HFFc6 (cell line): ENCODE measurements at places on chromosomes 2 and 18. TPM values are rescaled to one million over a fixed set of nuclear protein-coding genes. Genes with fewer than 3 reads are reported as not detected.

SP110 gene
- total RNA-seq, result 10.5 to 13.6 TPM (median 11.3 TPM) in 3 replicates

SLC9A4 gene
- total RNA-seq, result not detected in 3 replicates

ILKAP gene
- total RNA-seq, result 27.0 to 31.9 TPM (median 28.4 TPM) in 3 replicates

KCNIP3 gene
- total RNA-seq, result 0.73 to 3.1 TPM (median 1.9 TPM) in 3 replicates

MC4R gene
- not detected in 3 replicates for total RNA-seq

EIF2AK2 gene
- 42.7 to 47.4 TPM (median 43.2 TPM) in 3 replicates for total RNA-seq

OTX1 gene
- total RNA-seq, result 0.24 to 0.41 TPM (median 0.41 TPM) in 3 replicates

B3GNT7 gene
- total RNA-seq, result 0.14 to 0.16 TPM in 2 of 3 replicates, not detected in the other

CDK15 gene
- total RNA-seq, result 27.1 and 46.3 TPM in 2 replicates

SKOR2 gene
- not detected in 3 replicates for total RNA-seq

ECEL1 gene
- not detected in 3 replicates for total RNA-seq

HPCAL1 gene
- total RNA-seq, result 33.3 to 59.5 TPM (median 45.8 TPM) in 3 replicates

MRPS9 gene
- total RNA-seq, result 24.3 to 29.5 TPM (median 28.5 TPM) in 3 replicates

CTAGE1 gene
- total RNA-seq, result 0.11 and 0.23 TPM in 2 replicates

TMEM178A gene
- total RNA-seq, result 0.21 to 0.96 TPM (median 0.37 TPM) in 3 replicates

STARD6 gene
- not detected in 2 replicates for total RNA-seq

UGT1A8 gene
- not detected in 2 replicates for total RNA-seq

ACVR1C gene
- 0.09 TPM in 1 of 3 replicates, not detected in the others for total RNA-seq

HOXD1 gene
- not detected in 2 replicates for total RNA-seq
